ENCODE measurements at places on chromosomes 4 and X. TPM values are rescaled to one million over a fixed set of nuclear protein-coding genes. Genes with fewer than 3 reads are reported as not detected.
A peak's percentile ranks its signal among the peaks of the same experiment; 100 is the strongest.

- DNase-seq: peak; percentile 58
Observed at GRCh38 chr4:30720021-30720660, at the start of gene PCDH7. Gene PCDH7, plus strand, starts transcription at chr4:30720369. Its CDS starts 1,054 bp downstream, at chr4:30721423.

ARHGAP24 gene
- 0.27 TPM for total RNA-seq

- no peak for DNase-seq
Observed at GRCh38 chr4:15873117-15873516, 65.4 kb downstream of the FGFBP1 start.

DNA sequence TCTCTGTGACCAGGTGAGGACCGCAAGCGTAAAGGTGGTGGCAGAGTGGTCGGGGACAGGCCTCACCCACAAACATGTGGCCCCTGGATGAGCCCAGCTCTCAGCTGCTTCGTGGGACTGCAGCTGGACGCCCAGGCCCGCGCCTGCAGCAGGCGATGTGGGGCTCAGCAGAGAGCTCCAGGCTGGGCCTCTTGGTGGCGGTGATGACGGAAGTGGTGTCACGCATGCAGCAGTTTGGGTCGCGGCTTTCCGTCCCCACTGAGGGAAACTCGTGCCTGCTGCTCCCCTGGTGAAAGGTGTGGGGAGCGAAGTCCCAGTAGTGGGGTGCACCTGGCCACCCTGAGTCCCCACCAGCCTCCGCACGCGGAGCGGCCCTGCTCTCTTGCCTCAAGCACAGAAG, 26.9 kb downstream of the PCGF3 start:
- DNase-seq: no peak

DNA sequence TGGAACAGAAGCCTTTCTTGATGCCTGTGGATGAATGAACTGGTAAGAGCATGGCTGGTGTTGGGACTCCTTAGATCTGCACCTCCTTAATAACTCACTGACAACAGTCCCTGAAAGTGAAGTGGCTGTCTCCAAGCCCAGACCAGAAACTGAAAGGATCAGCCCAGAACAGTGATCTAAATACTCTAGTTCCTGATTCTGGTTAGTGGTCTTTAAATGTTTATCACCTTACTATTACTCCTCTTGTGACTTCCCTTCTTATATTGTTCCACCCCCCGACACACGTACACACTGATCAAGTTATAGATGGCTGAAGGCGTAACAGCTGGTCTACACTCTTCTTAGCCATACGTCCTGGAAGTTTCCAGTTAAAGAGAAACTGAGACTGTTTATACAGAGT, 33.8 kb upstream of the ARMCX2 start:
- no peak for DNase-seq

GRCh38 chrX:143472347-143472938, 44.8 kb downstream of the SPANXN3 start:
- DNase-seq: no peak

DNA sequence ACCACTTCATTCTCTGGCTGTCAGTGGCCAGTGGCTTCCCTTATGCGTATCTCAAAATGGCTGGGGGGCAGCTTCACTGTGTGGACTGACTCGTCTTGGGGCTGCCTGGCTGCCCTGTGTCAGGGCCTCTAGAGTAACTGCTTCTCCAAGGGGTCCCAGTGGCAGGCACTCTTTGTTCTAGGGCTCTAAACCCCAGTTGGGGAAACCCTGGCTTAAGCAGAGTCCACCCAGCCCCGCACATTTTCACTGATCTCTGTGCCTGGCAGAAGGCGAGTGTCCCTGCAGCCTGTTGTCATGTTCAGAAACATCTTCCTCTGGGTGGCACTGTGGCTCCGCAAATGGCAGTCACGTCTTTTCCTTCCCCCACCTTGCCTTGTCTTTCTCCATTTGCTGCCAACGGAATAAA, 59.7 kb downstream of the NBDY start:
- peak; percentile 56 for DNase-seq

IL1RAPL1 gene
- total RNA-seq: under 0.01 TPM

DNA sequence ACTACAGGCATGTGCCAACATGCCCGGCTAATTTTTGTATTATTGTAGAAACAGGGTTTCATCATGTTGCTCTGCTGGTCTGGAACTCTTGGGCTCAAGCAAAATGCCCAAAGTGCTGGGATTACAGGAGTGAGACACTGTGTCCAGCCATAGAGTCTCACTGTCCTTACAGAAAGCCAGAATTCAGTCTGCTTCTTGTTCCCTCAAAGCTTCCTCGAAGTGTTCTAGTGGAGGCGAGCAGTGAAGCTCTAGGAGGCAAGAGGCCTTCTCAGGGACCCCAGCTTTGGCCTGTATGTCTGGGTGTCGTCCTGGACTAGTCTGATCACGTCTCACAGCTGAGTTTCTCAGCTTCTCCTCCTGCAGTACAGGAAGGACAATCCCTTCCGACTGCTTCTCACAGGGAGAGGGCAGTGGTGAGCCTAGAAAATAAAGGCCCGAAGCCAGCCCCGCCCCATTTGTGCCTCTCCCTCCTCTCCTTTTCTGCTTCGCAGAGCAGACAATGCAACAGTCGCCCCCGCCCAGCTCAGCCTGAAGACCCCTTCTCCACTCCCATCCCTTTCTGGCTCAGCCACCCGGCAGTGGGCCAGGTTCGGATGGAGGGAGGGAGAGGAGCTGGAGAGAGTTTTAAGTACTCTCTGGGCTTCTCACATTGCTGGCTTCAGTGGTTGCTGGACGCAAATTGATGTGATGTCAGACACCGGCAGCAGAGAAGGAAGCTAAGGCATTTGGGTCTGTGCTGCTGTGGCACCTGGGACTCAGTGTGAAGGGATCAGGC, 11.1 kb upstream of the FAM3A start:
- DNase-seq: peak; percentile 59
